ENCODE measurements at places on chromosomes 13 and 19.

DNA sequence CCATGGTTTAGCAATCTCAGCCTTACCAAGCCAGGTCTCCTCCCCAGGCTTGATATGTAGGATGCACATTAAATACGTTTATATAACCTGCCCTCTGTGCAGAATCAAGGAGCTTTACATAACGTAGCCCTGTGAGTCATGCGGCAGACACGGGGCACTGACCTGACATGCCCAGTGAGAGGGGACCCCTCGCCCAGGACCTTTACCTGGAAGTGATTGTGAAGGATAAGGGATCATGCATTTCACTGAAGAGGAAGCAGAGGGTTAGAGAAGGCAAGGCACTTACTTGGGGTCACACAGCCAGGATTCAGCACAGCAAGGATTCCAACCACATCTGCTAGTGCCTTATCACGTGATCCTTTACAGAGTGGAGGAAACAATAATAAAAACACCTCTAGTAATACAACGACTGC is 18.9 kb upstream of the FOSB start:
- H3K4me1 ChIP-seq, result peaks cover 2% of the 10 kb centered on the region
- no peak for DNase-seq
- peaks cover 2% of the 10 kb centered on the region for H3K27me3 ChIP-seq

- no peaks in the 10 kb centered on the region for H3K27me3 ChIP-seq
- peaks cover 12% of the 10 kb centered on the region for H3K36me3 ChIP-seq
- no peak for DNase-seq
- no peak within 1 kb of the TSS for H3K27ac ChIP-seq
- H3K4me3 ChIP-seq, result peak within 1 kb of the TSS; percentile 99
Observed at GRCh38 chr19:12956446-12957388, at the start of gene GADD45GIP1. GADD45GIP1 (minus strand) TSS chr19:12957223; CDS start chr19:12957212, 11 bp downstream.

DNA sequence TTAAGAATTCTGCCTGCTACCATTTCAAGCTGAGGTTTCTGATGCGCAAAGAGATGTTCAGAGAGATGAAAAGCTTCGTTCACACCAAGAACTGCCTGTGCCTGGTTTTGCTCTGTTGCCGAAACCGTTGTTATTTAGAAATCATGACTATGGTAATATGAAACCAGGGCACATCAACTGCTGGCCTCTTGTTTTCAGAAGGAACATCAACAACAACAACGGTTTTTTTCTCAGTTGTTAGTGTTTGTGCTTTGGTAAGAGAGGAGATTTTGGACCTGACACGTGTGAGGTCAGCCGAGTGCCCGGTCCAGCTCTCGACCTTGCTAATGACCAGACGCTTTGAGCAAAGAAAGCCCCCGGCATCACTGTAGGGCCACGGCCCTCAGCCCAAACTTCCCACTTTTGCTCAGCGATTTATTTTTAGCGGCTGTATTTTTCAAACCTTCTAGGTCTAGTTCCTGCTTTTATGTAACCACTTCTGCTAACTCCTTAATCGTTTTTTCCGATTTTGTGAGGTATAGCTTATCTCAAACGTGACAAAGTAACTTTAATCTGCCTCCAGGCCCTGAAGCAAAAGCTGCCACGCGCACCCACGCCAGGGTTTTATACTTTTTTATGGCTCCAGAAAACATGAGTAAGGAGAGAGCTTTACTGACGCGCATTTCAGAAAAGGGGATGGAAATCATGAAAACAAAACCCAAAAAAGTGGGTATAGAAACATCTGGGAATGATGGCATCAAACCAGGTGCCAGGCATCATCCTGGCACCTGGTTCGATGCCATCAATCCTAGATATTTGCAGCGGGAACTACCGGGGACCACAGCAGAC is 42.0 kb downstream of the KLF2 start:
- H3K27me3 ChIP-seq, result no peaks in the 10 kb centered on the region
- no peak for DNase-seq
- H3K36me3 ChIP-seq, result no peaks in the 10 kb centered on the region
- H3K4me1 ChIP-seq, result peaks cover 2% of the 10 kb centered on the region
- H3K4me3 ChIP-seq, result no peak overlapping the region

DNA sequence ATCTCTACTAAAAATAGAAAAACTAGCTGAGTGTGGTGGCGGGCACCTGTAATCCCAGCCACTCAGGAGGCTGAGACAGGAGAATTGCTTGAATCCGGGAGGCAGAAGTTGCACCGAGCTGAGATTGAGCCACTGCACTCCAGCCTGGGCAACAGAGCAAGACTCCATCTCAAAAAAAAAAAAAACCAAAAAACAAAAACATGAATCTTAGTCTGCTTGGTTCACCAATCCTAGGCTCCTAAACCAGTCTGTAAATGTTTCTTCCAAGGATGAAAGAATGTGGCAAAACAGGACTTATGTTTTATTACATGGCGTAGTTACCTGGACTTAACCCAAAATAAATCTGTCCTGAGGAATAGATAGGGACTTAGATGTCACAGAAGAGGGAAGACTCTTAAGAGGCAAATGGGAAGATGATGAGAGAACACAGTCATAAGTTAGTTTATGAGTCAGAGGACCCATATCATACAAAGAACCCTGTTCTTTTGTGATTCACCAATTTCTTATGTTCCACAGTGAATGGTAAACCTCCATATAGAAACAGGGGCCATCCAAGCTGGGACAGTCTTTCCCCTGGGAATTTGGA is 6.9 kb upstream of the FBXL3 start:
- H3K27ac ChIP-seq, result no peak overlapping the region
- H3K4me3 ChIP-seq, result no peak overlapping the region
- no peaks in the 10 kb centered on the region for H3K27me3 ChIP-seq
- no peak for DNase-seq
- H3K36me3 ChIP-seq, result no peaks in the 10 kb centered on the region

GRCh38 chr13:24218977-24219376 is 58.5 kb downstream of the SPATA13 start:
- H3K27ac ChIP-seq, result no peak overlapping the region
- no peaks in the 10 kb centered on the region for H3K27me3 ChIP-seq
- H3K4me3 ChIP-seq, result no peak overlapping the region
- H3K36me3 ChIP-seq, result 0 out of 2 replicates have a peak, but pooled peaks cover 8% of the 10 kb centered on the region
